NCI-H460 (cell line): ENCODE measurements at places on chromosomes 4 and X. TPM values are rescaled to one million over a fixed set of nuclear protein-coding genes. Genes with fewer than 3 reads are reported as not detected.

ASB5 gene
- 0.17 TPM in 1 of 2 replicates, not detected in the other for total RNA-seq

COL25A1 gene
- total RNA-seq: 0.02 TPM in 1 of 2 replicates, not detected in the other

MAGEA1 gene
- 64.2 and 68.8 TPM in 2 replicates for total RNA-seq

SMARCA1 gene
- total RNA-seq: 19.7 and 24.7 TPM in 2 replicates

NAP1L5 gene
- 4.8 and 5.3 TPM in 2 replicates for total RNA-seq

TKTL1 gene
- not detected in 2 replicates for total RNA-seq

NPY2R gene
- total RNA-seq: not detected in 2 replicates

MGARP gene
- 0.22 and 0.32 TPM in 2 replicates for total RNA-seq
